ENCODE measurements at places on chromosomes 3 and 15.

DNA sequence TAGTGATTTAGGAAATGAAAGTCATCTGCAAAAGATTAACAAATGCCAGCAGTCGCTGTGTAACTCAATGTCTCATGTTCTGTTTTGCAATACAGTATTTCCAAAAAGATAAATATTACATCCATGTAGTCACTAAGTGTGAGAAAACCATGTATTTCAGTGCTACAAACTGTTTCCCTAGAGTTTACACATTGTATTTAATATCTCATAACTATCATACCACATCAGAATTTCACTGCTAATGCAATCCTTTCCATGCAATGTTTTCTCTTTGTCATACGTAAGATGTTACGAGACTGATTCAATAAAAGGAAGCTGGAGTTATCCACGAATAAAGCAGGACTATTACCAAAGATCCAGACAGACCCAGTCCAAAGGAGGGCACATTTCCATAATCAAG lies 269.4 kb downstream of the GBE1 start:
- peaks cover 26% of the 10 kb centered on the region for H3K36me3 ChIP-seq
- H3K27me3 ChIP-seq, result no peaks in the 10 kb centered on the region
- H3K27ac ChIP-seq, result peak overlapping the region; percentile 66

DNA sequence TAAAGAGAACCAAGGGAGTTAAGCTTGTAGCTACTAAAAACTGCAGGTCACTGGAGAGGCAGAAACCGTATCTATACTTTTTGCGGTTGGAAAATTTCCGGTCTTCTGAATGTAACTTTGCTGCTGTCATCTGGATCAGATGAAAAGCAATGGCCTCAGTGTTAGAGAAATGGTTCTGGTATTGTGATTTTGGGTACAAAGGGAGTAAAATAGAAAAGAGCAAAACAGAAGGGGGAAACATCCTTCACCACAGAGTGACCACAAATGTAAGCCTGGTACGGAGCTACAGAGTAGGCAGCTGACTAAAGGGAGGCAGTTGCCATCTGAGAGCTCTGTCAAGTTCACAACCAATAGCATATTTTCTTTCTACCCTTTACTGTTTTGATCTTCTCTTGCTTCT lies 5.6 kb downstream of the CD96 start:
- no peak overlapping the region for H3K27ac ChIP-seq
- no peaks in the 10 kb centered on the region for H3K36me3 ChIP-seq
- no peak overlapping the region for H3K4me3 ChIP-seq
- no peaks in the 10 kb centered on the region for H3K27me3 ChIP-seq
- no peak for DNase-seq

GRCh38 chr15:38518084-38518483 lies 46.5 kb downstream of the RASGRP1 start:
- no peak overlapping the region for H3K27ac ChIP-seq
- no peak for DNase-seq
- no peaks in the 10 kb centered on the region for H3K4me1 ChIP-seq

DNA sequence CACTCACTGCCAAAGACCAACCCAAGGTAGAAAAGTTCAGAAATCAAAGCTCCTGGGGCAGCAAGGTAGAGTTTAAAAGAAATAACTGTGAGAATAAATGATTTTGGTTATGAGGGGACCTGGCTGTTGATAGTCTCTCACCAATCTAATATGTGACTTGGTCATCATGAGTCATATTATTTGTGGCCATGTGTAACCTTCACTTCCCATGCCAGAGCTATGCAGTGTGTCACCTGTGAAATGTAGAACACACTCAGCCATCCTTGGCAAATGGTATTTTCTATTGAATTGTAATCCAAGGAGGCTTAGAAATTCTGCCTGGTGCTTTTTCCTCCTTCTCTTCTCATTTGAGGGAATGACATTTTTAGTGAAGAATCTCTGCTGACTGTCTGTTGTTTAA lies 184.2 kb upstream of the STAC start:
- no peaks in the 10 kb centered on the region for H3K27me3 ChIP-seq
- no peak overlapping the region for H3K27ac ChIP-seq
- no peaks in the 10 kb centered on the region for H3K36me3 ChIP-seq
- no peaks in the 10 kb centered on the region for H3K4me1 ChIP-seq
